ENCODE measurements at places on chromosomes 12 and 14.

- no peak for DNase-seq
Measured at GRCh38 chr12:71070416-71071128, 87.2 kb downstream of the TSPAN8 start.

DNA sequence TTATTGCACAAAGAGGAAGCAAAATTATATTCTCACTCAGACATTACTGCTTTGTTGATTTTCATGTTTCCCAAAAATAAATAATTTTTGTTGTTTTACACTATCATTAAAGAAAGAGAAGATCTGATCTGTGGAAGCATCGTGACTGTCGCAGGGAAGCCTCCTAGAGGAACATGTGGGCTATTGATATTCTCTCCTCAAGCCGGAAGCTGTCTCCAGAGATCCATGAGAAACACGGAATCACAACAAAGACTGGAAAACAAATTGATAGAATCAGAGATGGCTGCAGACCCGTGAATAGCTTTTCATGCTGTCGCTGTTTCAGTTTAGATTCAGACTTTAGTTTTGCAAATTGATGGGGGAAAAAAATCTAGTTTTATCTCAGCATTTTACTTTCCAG lies 235.2 kb upstream of the TMPO start:
- no peak for DNase-seq

DNA sequence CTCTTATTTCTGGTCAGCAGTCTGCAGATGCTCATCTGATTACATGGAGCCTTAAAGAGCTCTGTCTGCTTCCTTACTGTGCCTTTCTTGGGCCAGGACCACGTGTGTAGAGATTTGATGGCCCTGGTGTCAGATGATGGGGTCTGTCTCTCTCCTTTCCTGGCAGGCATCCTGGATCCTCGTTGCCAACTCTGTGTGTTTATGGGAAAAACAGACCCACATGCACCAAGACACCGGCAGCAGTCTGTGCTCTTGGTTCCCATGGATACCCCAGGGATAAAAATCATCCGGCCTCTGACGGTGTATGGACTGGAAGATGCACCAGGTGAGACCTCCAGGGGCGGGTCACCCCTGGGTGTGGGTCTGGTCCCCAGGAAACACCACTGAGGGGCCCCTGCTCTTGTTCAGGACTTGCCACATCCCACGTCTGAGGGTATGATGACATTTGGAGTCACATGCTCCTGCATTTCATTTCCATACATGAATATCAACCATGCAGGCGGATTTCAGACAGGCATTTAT lies 18.5 kb upstream of the ALDH2 start:
- no peak for DNase-seq

- DNase-seq, result no peak
Measured at GRCh38 chr12:2764398-2764797, 30.4 kb upstream of the FKBP4 start.

GRCh38 chr12:130161261-130162243 lies 712 bp upstream of the FZD10 start:
- DNase-seq, result no peak

DNA sequence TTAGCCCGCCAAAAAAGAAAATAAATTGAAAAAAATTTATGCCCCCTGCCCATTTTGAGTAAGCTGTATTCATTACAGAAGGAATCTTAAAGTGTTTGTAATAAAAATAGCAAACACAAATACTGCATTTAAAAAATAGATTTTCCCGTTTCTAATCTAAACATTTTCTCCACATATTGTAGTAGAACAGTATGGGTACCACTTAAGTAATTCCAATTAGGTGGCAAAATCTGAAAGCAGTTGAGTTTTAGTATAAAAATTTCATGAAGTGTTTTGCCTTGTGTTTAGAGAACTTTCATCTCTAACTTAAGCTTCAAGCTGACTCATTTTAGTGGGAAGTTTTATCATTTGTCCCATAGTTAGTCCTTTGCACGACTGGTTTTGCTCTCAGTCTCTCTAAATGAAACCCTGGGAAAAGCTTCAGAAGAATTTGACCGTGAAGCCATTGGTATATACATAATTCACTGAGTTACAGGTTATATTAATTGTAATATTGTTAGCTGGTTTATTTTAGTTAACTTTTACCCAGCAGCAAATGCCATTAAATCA lies 214.6 kb downstream of the ERC1 start:
- no peak for DNase-seq

DNA sequence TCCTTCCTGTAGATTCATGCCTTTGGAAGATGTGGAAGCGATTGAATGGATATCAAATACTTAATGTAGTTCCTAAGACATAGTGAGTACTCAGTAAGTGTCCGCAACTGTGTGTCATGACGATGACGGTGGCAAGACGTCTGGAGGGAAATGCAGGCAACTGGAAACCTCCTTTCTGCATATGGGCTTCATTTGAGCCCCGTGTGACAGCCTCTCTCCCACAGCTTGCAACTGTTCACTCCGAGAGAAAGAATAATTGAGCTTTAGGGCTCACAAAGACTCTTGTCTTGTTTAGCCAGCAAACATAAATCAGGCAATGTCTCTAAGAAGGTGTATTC lies 6.9 kb downstream of the CFAP251 start:
- DNase-seq, result peak; percentile 45

GRCh38 chr14:83777516-83777915 lies 1752.4 kb upstream of the FLRT2 start:
- DNase-seq, result no peak

- DNase-seq, result no peak
Measured at GRCh38 chr12:107436836-107437235, 248.8 kb upstream of the PWP1 start.

DNA sequence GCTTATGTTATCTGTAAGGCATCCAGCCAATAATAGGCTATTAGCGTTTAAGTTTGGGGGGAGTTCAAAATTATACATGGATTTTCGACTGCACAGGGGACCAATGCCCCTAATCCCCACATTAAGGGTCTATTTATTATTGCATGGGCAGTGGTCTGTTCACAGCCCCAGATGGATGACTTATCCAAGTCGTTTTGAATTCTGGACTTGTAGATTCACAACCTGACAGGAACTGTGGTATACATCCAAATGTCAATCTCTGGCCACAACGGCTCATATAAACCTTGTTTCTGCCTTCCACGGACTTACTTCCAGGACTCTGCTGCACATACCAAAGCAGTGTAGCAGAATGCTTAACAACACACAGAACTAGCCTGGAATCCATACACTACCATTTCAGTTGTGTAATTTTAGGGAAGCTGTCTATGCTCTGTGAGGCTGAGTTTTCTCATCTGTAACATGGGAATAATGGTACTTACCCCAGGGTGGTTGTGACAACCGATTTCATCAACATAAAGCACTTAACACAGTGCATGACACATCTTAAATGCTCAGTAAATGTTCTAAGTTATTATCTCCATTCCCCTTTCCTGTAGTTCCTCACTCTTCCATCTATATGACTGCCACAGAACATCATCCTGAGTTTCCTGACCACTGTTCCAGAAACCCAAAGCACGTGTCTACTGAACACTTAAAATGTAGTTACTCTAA lies 3.7 kb downstream of the DDX24 start:
- DNase-seq, result no peak

GRCh38 chr12:27542628-27543027 lies 18.6 kb downstream of the PPFIBP1 start:
- DNase-seq, result peak; percentile 15

GRCh38 chr12:16344269-16344668 lies 3.2 kb upstream of the MGST1 start:
- no peak for DNase-seq

- DNase-seq, result no peak
Measured at GRCh38 chr12:7113389-7113871, 4.4 kb upstream of the C1RL start.

DNA sequence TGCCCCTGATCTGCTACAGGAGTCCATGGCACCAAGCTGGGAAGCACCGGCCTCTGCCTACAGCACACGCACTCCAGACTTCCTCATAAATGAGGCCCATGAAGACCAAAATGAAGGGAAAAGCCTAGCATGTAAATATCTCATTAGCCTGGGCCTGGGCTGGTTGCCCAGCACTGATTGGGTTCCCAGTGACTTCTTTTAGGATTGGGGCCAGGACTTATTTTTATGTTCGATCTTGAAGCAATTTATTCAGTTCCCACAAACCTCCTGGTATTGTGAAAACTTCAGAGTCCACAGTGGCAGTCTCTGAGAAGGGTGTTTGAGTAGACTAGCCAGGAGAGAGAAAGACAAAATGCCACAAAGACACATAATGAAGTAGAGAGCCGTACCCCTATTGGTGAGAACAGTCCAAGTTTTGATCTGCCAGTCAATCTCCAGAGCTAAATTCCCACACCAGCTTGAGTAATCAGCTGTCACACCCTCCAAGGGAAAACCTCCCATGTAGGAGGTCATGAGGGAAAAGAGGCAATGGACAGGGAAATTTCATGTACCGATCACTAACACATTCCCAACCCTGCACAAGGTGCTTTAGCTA lies 78.2 kb downstream of the PHLDA1 start:
- DNase-seq, result no peak

GRCh38 chr14:103653805-103654204 lies 24.8 kb downstream of the KLC1 start:
- DNase-seq, result no peak

DNA sequence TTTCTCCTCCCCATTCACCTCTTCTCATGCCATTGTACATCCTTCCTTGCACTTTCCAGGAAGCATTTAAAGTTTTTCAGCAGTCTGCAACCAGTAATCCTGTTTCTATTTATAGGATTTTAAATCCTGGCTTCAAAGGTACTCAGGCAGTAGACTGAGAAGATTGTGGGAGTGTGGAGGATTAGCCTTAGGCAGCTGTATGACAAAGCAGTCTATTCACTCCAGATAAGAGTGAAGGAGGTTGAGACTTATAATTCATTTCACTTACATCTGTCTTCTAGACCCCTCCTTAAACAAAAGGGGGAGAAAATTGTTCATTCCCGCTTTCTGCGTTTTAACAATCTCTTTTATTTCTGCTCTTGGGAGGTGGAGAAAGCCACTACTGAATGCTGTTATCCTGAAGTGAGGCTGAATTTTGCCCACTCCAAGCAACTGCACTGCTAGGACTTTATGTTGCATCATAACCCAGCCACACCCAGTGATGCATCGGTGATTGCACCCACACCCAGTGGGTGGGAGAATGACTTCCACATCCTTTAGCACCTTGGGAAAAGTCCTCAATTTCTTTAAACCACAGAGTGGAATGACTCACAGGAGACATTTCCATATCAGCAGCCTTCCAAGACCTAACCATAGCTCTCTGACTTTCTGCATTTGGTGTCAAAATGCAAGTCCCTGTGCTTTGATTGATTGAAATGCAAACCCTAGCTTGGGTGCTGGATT lies 382.5 kb upstream of the ATP2B1 start:
- DNase-seq, result peak; percentile 97

GRCh38 chr12:62808166-62808879 lies 126.6 kb downstream of the PPM1H start:
- DNase-seq, result no peak
